Osteoblast (primary cell): ENCODE measurements at places on chromosomes 6 and 20. TPM values are rescaled to one million over a fixed set of nuclear protein-coding genes. Genes with fewer than 3 reads are reported as not detected.

DNA sequence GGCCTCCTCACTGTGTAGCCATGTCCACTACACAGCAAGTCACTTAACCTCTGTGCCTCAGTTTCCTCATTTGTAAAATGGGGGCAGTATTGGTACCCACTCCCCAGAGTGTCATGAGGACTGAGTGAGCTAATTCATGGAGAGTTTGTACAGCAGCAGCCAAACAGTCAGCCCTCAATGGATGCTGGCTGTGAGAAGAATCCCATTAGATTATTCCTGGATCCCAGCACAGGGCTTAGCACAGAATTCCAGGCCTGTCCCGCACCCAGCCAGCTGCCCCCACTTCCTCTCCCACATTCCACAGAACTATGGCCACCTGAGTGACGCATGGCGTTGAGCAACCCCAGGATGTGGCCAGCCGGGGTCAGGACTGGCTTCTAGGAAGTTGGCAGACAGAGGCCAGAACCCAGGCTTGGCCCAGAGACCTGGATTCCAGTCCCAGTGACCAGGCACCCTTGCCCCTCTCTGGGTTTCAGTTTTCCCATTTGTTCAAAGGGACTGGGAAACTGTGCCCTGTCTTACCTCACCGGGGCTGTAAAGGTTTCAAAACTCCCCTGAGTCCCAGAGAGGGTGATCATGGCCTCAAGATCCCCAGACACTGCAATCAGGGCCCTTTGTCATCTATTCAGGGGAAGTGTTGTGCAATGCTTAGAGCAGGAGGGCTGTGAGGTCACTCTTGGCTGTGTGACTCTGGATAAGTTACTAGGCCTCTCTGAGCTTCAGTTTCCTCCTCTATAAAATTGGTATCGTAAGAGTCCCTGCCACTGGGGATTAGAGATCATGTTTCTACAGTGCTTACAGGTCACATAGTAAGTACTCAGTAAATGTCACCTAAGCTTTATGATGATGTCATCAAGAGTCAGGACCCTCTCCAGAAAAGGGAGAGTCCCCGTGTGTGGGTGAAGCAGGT, 3.0 kb upstream of the TGM2 start:
- H3K27me3 ChIP-seq, result no peaks in the 10 kb centered on the region
- H3K36me3 ChIP-seq, result peaks cover 3% of the 10 kb centered on the region
- H3K4me1 ChIP-seq, result peaks cover 85% of the 10 kb centered on the region
- H3K4me3 ChIP-seq, result no peak overlapping the region
- peak overlapping the region; percentile 92 for H3K27ac ChIP-seq
- DNase-seq, result peak; percentile 86

PDYN gene
- total RNA-seq, result not detected in 2 replicates

- H3K4me3 ChIP-seq, result no peak overlapping the region
- peaks cover 4% of the 10 kb centered on the region for H3K27me3 ChIP-seq
- H3K36me3 ChIP-seq, result no peaks in the 10 kb centered on the region
- DNase-seq, result no peak
- peaks cover 9% of the 10 kb centered on the region for H3K4me1 ChIP-seq
- no peak overlapping the region for H3K27ac ChIP-seq
Observed at GRCh38 chr20:48622421-48622820, 205.4 kb downstream of the PREX1 start.

DNA sequence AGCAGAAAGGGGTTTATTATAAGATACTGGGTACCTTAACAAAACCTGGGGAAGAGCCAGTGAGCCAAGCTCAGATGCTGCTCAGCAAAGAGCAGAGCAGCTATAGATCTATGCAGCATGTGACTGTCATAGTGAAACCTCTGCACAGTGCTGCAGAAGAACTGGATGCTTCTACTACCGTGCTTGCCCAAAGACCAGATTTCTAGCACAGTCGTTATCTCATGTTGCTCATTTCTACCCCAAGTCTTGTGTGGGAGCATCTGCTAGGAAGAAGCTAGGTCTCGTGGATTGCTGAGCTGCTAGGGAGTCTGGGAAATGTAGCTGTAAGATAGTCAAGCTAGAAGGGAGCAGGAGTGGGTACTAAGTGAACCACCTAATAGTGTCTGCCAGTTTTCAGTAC, 31.7 kb upstream of the GNRH2 start:
- no peaks in the 10 kb centered on the region for H3K27me3 ChIP-seq
- no peak overlapping the region for H3K4me3 ChIP-seq
- no peak overlapping the region for H3K27ac ChIP-seq
- DNase-seq, result peak; percentile 49
- H3K4me1 ChIP-seq, result peaks cover 11% of the 10 kb centered on the region

- no peaks in the 10 kb centered on the region for H3K27me3 ChIP-seq
- peaks cover 35% of the 10 kb centered on the region for H3K4me1 ChIP-seq
- H3K36me3 ChIP-seq, result no peaks in the 10 kb centered on the region
- peak overlapping the region; percentile 9 for H3K4me3 ChIP-seq
- no peak for DNase-seq
- H3K27ac ChIP-seq, result peak overlapping the region; percentile 69
Observed at GRCh38 chr6:111228094-111228493, 140.8 kb downstream of the SLC16A10 start.

DDRGK1 gene
- 25.9 and 26.8 TPM in 2 replicates for total RNA-seq

C6orf89 gene
- 59.0 and 60.1 TPM in 2 replicates for total RNA-seq

GRCh38 chr6:168920289-168920688, 333.4 kb downstream of the THBS2 start:
- no peaks in the 10 kb centered on the region for H3K27me3 ChIP-seq
- H3K4me1 ChIP-seq, result peaks cover 9% of the 10 kb centered on the region
- H3K36me3 ChIP-seq, result no peaks in the 10 kb centered on the region

ATF6B gene
- total RNA-seq, result 27.5 and 30.1 TPM in 2 replicates

DNA sequence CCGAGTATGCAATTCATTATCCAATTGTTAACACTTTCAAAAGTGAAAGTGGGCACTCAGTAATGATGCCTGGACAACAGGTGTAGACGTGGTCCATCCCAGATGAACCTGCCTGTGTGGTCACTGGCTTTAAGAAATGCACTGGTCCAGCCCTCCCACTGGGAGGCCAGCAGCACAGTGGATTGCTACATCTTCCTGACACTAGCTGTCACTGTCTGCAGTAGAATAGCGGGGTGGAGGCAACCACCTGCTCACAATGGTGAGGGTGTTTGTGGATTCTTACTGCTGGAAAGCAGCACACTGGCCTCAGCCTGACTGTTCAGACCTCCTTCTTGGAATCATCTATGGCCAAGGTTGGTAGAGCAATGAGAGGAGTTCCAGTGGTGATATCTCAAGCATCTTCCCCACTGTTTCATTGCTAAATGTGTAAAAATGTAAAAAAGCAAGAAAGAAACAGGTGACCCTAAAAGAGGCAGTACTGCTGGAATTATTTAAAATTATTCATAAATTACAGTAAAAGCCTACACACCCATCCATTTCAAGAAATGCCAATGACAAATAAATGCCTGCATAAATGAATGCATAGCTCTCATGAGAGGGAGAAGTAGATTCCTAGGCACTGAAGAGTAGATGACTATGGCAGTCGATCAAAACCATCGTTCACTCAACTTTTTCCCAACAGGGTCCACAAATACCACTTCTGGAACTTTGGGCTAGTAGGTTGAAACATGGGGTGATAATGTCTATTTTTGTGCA, 228.0 kb upstream of the PLN start:
- H3K36me3 ChIP-seq, result no peaks in the 10 kb centered on the region
- no peak overlapping the region for H3K27ac ChIP-seq
- no peaks in the 10 kb centered on the region for H3K27me3 ChIP-seq
- peaks cover 9% of the 10 kb centered on the region for H3K4me1 ChIP-seq

- H3K36me3 ChIP-seq, result no peaks in the 10 kb centered on the region
- DNase-seq, result no peak
- H3K4me3 ChIP-seq, result peak overlapping the region; percentile 40
- peaks cover 23% of the 10 kb centered on the region for H3K27me3 ChIP-seq
- H3K27ac ChIP-seq, result no peak overlapping the region
Observed at GRCh38 chr20:18276821-18277220, 11.5 kb upstream of the ZNF133 start.

DNA sequence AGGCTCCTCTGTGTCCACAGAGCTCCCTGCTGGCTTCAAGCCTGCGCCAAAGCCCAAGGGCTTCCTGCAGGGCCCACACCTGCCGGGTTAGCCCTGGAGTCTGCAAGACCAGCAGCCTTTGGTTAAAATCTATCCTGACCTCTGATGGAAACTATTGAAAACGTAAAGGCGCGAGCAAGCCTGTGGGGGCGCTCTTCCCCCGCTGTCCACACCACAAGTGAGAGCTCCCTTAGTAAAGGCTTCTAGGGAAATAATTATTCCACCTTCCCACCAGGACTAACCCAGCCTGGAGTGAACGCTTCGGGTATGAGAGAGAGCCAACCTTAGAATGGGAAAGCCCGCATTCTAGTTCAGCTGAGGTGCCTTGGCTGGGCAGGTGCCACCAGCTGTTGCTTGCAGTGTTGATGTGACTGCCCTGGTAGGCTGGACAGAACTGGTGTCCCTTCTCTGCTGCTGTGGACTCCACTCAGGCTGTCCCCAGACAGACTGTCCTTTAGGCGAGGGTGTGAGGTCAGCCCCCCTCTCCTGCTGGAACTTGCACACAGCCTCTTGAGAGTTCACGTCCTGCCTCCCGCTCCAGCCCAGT, 68.7 kb downstream of the SYTL3 start:
- H3K4me3 ChIP-seq, result no peak overlapping the region
- DNase-seq, result peak; percentile 68
- peaks cover 12% of the 10 kb centered on the region for H3K4me1 ChIP-seq
- H3K27ac ChIP-seq, result no peak overlapping the region
- no peaks in the 10 kb centered on the region for H3K27me3 ChIP-seq

GRCh38 chr6:16127471-16127870, 1.4 kb upstream of the MYLIP start:
- H3K27ac ChIP-seq, result no peak overlapping the region
- H3K27me3 ChIP-seq, result peaks cover 27% of the 10 kb centered on the region
- DNase-seq, result no peak
- peaks cover 21% of the 10 kb centered on the region for H3K4me1 ChIP-seq
- no peaks in the 10 kb centered on the region for H3K36me3 ChIP-seq

DNA sequence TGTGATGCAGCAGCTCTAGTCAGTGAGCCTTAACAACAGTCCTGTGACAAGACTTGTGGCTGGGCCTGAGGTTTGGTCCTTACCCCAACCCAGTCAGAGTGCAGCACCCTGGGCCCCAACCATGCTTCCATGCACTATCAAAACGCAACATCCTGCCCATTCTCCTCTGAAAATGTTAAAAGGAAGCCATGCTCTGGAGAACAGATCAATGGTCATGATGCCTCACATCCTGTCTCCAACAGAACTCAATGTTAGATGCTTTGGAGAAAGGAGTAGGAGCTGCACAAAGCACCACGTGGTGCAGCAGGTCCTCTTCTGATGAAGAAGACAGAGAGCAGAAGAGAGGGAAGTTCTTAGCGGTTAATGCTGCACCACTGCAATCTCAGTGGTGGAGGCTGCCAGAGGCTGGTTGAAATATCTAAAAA, 41.9 kb downstream of the TRAM2 start:
- H3K4me3 ChIP-seq, result no peak overlapping the region
- H3K27ac ChIP-seq, result peak overlapping the region; percentile 26
- peaks cover 62% of the 10 kb centered on the region for H3K4me1 ChIP-seq

DNA sequence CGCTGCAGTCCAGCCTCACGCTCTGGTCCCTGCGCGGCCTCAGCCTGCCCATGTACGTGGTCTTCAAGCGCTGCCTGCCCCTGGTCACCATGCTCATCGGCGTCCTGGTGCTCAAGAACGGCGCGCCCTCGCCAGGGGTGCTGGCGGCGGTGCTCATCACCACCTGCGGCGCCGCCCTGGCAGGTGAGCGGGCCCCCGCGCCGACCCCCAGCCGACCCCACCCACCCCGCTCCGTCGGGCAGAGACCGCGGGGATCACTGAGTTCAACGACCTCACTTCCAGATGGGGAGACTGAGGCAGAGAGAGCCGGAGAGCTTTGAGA, 545 bp downstream of the SLC35D3 start:
- H3K27me3 ChIP-seq, result peaks cover 69% of the 10 kb centered on the region
- peaks cover 11% of the 10 kb centered on the region for H3K4me1 ChIP-seq
- H3K36me3 ChIP-seq, result no peaks in the 10 kb centered on the region
- H3K4me3 ChIP-seq, result peak overlapping the region; percentile 66

- H3K4me3 ChIP-seq, result no peak overlapping the region
- DNase-seq, result no peak
- H3K27me3 ChIP-seq, result peaks cover 22% of the 10 kb centered on the region
- H3K4me1 ChIP-seq, result peaks cover 8% of the 10 kb centered on the region
- no peaks in the 10 kb centered on the region for H3K36me3 ChIP-seq
- H3K27ac ChIP-seq, result no peak overlapping the region
Observed at GRCh38 chr6:107118976-107119375, 3.7 kb upstream of the BEND3 start.

GRCh38 chr6:12947151-12947871, 230.7 kb downstream of the PHACTR1 start:
- H3K4me3 ChIP-seq, result no peak overlapping the region
- no peak overlapping the region for H3K27ac ChIP-seq
- H3K36me3 ChIP-seq, result no peaks in the 10 kb centered on the region
- no peaks in the 10 kb centered on the region for H3K27me3 ChIP-seq

FABP7 gene
- not detected in 2 replicates for total RNA-seq

- no peaks in the 10 kb centered on the region for H3K27me3 ChIP-seq
- H3K27ac ChIP-seq, result no peak overlapping the region
- H3K4me3 ChIP-seq, result no peak overlapping the region
- no peaks in the 10 kb centered on the region for H3K4me1 ChIP-seq
- no peaks in the 10 kb centered on the region for H3K36me3 ChIP-seq
Observed at GRCh38 chr20:22946596-22946995, 88.5 kb upstream of the SSTR4 start.

GRCh38 chr6:42971746-42972327, 7.1 kb downstream of the PEX6 start:
- H3K4me3 ChIP-seq, result no peak overlapping the region
- H3K4me1 ChIP-seq, result peaks cover 6% of the 10 kb centered on the region
- peaks cover 34% of the 10 kb centered on the region for H3K36me3 ChIP-seq
- DNase-seq, result peak; percentile 71
- no peaks in the 10 kb centered on the region for H3K27me3 ChIP-seq

SIGLEC1 gene
- total RNA-seq, result under 0.01 TPM in 1 of 2 replicates, not detected in the other

- H3K4me3 ChIP-seq, result no peak overlapping the region
- H3K27ac ChIP-seq, result no peak overlapping the region
- no peaks in the 10 kb centered on the region for H3K4me1 ChIP-seq
Observed at GRCh38 chr20:16666272-16666671, 63.6 kb upstream of the SNRPB2 start.

DNA sequence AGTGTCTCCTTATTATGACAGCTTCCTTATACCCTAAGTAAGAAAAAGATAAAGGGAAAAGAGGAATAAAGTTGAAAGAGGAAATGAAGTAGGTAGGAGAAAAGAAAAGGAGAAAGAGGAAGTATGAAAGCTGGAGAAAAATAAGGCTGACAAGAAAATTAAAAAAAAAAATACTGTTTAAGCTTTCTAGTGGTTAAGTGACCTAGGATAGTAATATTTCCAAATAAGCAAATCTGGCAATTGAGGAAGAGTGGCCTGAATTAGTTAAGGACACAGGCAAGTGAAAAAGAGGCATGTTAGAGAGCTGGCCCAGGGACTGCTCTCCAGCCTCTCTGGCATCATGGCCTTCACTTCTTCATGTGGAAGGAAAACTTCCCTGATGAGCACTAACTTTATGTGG, 76.5 kb upstream of the ADGRF1 start:
- no peak for DNase-seq
- peaks cover 2% of the 10 kb centered on the region for H3K27me3 ChIP-seq
- H3K27ac ChIP-seq, result no peak overlapping the region
- H3K4me3 ChIP-seq, result no peak overlapping the region
- no peaks in the 10 kb centered on the region for H3K4me1 ChIP-seq
